ENCODE measurements at places on chromosomes 6 and 20. TPM values are rescaled to one million over a fixed set of nuclear protein-coding genes. Genes with fewer than 3 reads are reported as not detected.
A peak's percentile ranks its signal among the peaks of the same experiment; 100 is the strongest.

GRCh38 chr6:1110941-1111349 lies 201.0 kb upstream of the FOXQ1 start:
- DNase-seq: no peak

Gene HLA-DQB2
- total RNA-seq: not detected

GRCh38 chr6:73823046-73823735 lies 127.2 kb downstream of the CD109 start:
- no peak for DNase-seq

DNA sequence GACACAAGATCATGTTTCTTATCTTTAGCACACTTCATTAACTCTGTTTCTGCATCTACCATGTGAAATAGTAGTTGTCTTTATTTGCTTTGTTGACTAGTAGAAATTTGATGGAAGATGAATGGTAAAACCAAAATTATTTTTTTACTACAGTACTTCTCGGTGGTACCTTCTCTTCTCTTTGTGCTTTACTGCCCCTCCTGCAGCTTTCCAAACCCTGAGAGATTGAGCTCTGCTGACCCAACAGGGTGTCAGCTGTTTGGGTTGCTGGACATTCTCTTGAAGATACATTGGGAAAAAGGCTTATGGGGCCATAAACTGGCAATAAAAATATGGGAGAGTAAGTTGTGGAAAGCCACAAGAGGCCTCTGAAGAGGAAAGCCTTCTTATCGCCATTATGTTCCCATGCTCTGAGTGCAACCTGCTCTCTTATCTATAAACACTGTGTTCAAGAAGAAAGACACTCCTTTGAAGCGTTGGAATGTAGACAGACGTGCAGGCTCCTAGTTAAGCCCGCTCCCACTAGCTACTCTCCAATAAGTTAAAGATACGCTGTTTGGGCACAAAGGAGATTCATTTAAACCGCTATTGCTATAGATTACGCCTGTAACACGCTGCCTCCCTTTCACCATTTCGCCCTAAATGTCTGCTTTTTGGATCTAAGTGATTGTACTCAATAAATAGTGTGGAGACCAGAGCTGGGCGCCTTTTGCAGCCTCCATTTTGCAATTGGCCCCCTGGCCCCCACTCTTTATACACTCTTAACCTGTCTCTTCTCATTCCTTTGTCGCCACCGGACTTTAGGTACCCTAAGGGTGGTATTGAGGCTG lies 60.1 kb upstream of the PRSS16 start:
- DNase-seq: peak; percentile 52

DNA sequence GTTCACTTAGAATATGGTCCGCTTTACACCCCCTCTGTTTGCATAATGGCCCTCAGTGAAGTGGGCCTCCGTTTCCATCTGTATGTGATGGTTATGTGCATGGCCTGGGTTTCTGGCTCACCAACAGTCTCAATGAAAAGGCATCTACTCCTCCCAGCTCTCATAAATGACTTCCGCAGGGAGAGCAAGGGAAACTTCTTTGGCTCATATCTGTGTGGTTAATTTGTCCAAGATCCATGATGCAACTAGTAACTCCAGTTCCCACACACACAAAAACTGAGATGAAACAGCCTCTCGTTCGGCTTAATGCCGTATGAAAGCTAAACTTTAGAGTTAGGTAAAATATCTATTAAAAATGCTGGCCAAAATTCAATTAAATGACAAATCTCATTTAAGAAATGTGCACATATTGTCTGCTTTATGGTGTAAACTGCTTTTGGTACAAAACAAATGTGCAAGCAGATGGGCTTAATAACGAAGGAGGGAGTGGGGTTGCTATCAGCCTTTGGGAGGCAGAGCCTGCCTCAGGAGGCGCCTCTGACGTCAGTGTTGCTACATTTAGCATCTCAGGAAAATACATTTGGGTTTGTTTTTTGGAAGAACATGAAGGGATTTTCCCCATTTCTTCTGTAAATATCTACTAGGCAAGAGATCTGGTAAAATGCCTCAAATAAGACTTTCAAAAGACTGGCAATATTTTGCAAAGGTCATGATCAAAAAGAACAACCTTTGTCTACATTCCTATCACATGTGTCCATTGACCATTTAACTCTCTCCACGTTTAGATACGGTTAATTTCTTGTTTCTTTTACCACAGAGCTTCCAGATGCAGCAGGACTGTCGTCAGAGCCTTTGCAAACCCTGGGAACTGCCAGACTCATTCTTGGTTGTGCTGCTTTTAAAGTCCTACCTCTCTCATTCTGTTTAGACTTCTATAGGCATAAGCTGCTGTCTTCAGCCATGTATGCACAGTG lies 96.8 kb downstream of the ARMC2 start:
- no peak for DNase-seq

GRCh38 chr20:50380697-50381040 lies 129.5 kb upstream of the PTPN1 start:
- no peak for DNase-seq

- no peak for DNase-seq
These were observed 33.1 kb downstream of the RAB44 start for GRCh38 chr6:36730424-36731380.

GRCh38 chr6:89379281-89379680 lies 26.8 kb upstream of the UBE2J1 start:
- no peak for DNase-seq

Gene UNC5CL
- 4.4 TPM for total RNA-seq

Gene ARHGAP40
- total RNA-seq: 3.2 TPM

DNA sequence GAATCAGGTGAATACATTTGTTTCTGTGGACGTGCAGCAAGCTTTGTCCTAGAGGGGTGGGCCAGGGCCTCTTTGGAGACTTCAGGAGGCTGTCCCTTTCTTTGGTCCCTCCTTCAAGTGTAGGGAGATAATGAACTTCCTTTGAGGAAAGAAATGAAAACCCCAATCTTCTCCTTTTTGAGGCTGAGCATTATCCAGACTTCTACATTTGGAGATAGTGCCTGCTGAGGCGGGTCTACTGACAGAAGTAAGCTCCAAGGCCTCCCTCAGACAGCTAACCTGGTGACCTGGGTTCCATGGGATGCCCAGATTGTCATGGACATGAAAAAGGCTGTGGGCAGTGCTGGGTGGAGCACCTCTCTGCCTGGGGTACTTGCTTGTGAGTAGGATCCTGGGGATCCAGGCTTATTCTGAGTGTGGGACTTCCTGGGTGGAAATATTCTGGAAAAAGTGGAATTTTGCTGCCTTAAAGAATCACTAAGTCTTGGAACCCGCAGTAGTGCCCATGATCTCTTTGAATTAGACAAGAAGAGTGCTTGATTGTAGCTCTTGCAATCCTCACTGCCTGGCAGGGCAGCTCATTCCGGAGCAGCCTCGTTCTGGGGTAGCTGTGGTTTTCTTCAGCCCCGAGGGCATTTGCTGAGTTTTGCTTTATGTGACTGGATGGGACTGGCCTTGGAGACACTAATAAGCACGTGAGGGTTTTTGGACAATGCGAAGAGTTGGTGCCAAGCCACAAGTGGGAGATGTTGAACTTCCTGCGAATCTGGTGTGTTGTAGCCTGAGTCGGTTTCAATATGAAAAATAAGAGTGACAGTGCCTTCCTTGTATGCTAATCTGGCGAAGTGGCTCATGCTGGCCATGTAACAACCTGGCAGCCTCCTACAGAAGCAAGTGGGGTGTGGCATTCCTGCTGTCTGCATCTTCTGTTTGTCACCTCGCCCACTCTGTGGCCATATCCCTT lies 28.1 kb downstream of the SNRNP48 start:
- DNase-seq: peak; percentile 84

Gene SLC12A5
- 7.9 TPM for total RNA-seq

GRCh38 chr20:34600892-34601653 lies 42.6 kb downstream of the MAP1LC3A start:
- no peak for DNase-seq

Gene APOBEC2
- total RNA-seq: not detected

GRCh38 chr20:59134182-59134581 lies 29.4 kb upstream of the ZNF831 start:
- no peak for DNase-seq

Gene BMP6
- 7.5 TPM for total RNA-seq

Gene RHAG
- total RNA-seq: not detected

Gene BTN1A1
- total RNA-seq: not detected

Gene CTAGE9
- total RNA-seq: not detected

GRCh38 chr6:149079911-149080491 lies 237.5 kb upstream of the TAB2 start:
- no peak for DNase-seq

GRCh38 chr6:15546591-15546990 lies 116.2 kb downstream of the DTNBP1 start:
- DNase-seq: no peak

Gene NKX2-4
- total RNA-seq: not detected

DNA sequence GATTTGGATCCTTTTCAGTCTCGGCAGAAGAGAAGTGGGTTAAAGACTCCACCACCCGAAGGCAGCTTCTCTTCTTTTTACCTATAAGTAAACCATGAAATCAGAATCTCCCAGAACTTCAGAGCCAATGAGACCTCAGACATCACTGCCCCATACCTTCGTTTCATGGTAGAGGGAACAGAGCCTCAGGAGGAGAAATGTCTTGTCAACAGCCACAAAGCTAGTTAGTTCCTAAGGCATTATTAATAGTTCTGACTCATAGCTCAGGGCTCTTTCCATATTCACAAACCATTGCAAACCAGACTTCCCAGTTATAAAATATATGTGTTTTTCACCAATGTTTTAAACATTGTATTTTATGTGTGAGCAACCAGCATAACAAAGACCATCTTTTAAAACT lies 118.7 kb upstream of the RIPOR2 start:
- DNase-seq: no peak

GRCh38 chr6:5230081-5230480 lies 30.7 kb downstream of the LYRM4 start:
- no peak for DNase-seq

Gene DDO
- total RNA-seq: 6.9 TPM

DNA sequence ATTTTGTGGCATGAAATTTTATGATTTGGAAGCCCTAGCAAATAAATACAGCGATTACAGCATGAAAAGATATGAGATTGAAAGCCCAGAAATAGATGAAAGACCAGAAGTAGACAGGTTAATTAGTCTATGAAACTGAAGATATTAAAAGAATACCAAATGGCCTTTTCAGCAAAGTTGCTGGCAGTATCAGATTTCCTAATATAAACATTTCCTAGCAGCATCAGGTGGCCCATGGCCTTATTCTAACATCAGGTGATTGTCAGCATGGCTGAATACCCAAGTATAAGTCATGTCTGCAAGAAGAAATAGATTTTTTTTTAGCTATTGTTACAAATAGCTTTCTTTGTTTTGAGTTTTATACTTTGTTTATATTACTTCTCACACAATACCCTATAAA lies 93.2 kb downstream of the CLVS2 start:
- no peak for DNase-seq

Gene GDAP1L1
- 0.37 TPM for total RNA-seq

Gene COL9A3
- total RNA-seq: not detected

GRCh38 chr6:154602708-154603107 lies 92.2 kb upstream of the CNKSR3 start:
- no peak for DNase-seq

- DNase-seq: no peak
These were observed 13.0 kb upstream of the NRM start for GRCh38 chr6:30703821-30704220.

GRCh38 chr6:26156850-26157250 lies 69.6 kb downstream of the HFE start:
- no peak for DNase-seq

Gene TMC2
- not detected for total RNA-seq

Gene ZNF341
- total RNA-seq: 0.64 TPM

- no peak for DNase-seq
These were observed 435 bp downstream of the ZSWIM3 start for GRCh38 chr20:45857882-45858216.

GRCh38 chr6:70753870-70754380 lies 86.2 kb downstream of the SMAP1 start:
- DNase-seq: no peak

DNA sequence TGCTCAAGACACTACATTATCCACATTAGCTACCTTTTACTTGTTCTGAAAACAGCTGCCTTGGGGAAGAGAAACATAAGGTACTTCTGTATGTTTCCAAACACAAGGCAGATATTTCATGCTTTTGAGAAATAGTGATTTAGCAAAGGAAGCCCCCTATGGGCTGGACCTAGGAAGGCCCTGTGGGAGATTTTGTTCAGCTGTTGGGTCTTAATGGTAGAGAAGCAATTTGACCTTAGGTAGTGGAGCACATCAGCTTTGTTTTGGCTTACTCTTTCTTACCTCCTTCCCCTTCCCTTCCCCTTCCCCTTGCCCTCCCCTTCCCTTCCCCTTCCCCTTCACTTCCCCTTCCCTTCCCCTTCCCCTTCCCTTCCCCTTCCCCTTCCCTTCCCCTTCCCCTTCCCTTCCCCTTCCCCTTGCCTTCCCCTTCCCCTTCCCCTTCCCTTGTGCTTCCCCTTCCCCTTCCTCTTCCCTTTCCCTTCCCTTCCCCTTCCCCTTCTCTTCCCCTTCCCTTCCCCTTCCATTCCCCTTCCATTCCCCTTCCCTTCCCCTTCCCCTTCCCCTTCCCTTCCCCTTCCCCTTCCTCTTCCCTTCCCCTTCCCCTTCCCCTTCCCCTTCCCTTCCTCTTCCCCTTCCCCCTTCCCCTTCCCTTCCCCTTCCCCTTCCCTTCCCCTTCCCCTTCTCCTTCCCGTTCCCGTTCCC lies 84.6 kb downstream of the ANKS1A start:
- no peak for DNase-seq

- DNase-seq: no peak
These were observed 62.3 kb downstream of the MAP7 start for GRCh38 chr6:136487759-136488425.

- no peak for DNase-seq
These were observed 392 bp upstream of the SLC2A10 start for GRCh38 chr20:46709055-46709458.

Gene ID1
- total RNA-seq: 1,473 TPM

DNA sequence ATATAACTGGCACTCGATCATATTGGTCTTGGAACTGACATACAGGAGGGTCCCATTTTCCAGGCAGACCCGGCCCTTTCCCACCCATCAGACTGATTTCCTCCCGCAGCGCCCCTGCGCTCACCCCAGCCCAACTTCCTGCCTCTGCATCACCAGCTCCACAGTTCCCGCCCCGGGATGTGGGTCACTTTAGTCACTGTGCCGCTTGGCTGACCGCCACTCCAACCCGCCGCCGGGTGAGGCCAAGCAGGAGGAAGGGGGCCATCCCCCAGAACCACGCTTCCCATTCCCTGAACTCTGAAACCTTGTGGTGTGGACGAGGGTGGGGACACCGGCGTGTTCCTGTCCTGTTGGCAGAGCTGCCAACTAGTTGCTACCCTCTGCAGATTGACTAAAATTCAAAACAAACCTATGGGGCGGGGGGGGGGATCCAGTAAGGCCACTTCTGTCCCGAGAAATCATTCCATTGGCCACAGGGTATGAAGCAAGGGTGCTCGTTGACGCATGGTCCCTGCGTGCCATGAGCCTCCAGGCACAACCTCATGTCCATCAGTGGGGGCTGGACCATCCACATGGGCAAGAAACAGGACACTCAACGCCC lies 12.3 kb downstream of the TGM2 start:
- DNase-seq: peak; percentile 99

DNA sequence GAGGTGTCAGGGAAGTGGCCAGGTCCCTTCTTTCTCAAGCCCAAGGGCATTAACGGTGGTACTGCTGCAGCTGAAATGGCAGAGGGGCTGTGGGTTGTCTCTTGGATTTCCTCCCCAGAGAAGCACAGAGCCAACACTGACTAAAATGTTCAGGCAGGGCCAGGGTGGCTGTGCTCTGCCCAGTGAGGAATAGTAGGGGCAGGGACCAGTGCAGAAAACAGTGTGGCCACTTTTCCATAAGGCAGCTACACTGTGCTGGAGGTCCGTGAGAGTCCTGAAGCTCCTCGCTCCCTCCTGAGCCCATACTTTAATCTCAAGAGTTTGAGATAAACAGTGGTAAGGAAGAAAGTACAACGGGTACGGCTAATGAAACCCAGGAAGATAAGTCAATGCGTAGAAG lies 4.5 kb downstream of the LPA start:
- DNase-seq: no peak

Gene PACSIN1
- total RNA-seq: not detected

Gene SLC25A27
- 4.6 TPM for total RNA-seq

Data from Caki2 (cell line).